ENCODE measurements at places on chromosomes 5 and 9.

- DNase-seq: no peak
Observed at GRCh38 chr5:95005811-95006210, 279.1 kb downstream of the MCTP1 start.

DNA sequence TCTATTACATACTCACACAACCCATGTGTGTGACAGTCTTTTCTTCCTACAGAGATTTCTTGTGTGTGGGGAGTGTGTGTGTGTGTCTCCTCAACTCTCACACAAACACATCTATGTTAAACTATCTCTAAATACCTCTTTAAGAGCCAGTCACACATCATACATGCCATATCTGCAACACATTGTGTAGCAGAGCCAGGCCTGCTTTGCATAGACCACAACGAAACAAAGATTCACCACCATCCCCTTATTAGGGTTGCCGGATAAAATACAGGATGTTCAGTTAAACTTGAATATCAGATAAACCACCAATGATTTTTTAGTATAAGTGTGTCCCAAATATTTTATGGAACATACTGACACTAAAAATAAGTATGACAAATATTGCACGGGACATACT lies 2.3 kb downstream of the FAM170A start:
- DNase-seq: no peak

- DNase-seq: no peak
Observed at GRCh38 chr9:105318729-105319191, 74.3 kb downstream of the SLC44A1 start.

GRCh38 chr9:36263683-36264082 lies 5.4 kb upstream of the GNE start:
- no peak for DNase-seq

DNA sequence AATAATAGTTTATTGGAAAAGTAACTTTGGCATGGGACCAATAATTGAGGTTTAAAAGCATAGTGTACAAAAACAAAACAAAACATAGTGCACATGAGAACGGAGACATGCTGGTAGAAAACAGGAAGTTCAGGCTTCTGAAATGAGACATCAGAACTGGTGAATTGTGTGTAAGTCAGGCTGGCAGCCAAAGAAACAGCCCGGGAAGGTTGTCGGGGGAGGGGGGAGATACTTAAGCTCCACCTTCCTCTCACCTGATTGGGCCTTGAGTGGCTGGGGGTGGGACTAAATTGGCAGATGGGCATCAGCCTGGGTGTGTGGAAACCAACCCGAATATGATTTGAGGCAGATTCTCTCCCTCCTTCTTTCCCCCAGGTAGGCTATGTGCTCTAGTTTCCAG lies 256.3 kb downstream of the SMARCA2 start:
- DNase-seq: no peak

- no peak for DNase-seq
Observed at GRCh38 chr9:13915591-13916301, 398.2 kb downstream of the NFIB start.

DNA sequence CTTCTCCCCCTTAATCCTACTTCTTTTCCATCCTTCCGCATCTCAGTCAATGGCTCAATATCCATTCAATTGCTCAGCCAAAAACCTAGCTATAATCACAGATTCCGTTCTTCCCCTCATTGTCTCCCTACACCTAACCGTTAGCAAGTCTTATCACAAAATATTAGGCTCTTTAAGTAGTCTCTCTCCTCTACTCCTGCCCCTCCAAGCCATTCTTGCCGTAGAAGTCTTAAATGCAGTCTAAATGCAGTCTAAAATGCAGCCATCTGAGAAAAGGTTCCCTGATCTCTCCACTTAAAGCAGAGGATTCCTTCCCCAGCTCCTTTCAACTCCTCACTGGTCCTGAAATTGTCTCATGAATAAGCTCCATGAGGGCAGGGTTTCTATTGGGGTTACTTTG lies 57.8 kb downstream of the ELL2 start:
- DNase-seq: no peak

- DNase-seq: no peak
Observed at GRCh38 chr5:8050616-8051175, 181.7 kb downstream of the MTRR start.

All from GM04504 (cell line).